ENCODE measurements at places on chromosomes 3 and 15.

DNA sequence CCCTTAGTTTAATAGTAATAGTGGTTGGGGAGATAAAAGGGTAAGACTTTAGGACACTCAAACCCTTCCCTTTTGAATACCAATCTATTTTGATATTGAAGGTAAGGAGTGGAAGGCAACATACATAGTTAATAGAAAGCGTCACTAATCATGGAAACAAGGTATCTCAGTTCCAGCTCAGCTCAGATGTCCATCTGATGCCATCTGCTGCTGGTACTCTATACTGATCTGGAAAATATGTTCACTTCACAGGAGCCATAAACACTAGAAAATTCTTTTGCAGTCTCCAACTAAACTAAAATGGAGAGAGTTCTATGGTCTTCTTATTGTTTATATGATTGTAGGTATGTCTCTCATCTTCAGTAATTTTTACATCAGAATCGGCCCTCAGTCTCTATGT lies 1777.1 kb downstream of the OTOL1 start:
- no peak for DNase-seq

DNA sequence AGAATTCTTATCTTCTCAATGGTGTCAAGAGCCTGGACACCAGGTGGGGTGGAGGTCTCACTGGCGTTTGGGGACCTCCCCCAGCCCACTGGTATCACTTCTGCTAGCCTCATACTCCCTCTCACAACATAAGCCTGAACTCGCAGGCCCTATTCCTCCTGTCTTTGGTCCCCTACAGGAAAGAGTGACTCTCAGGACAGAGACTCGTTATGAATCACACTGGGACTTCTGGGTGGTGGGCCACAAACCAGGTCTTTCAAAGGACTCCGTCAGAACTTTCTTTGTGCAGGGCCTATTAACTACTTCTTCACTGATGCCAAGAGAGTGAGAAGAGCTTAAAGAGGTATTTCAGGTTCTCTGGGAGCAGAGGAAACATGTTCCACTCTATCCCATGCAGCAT lies 100.4 kb downstream of the WDR76 start:
- no peak for DNase-seq

- DNase-seq: no peak
These were observed 84.1 kb downstream of the AKAP13 start for GRCh38 chr15:85464471-85464870.

GRCh38 chr3:177828208-177828565 lies 630.9 kb upstream of the TBL1XR1 start:
- no peak for DNase-seq

GRCh38 chr3:32952369-32953077 lies 1.1 kb downstream of the CCR4 start:
- DNase-seq: no peak

- no peak for DNase-seq
These were observed 8.6 kb downstream of the LPCAT4 start for GRCh38 chr15:34358367-34358766.

DNA sequence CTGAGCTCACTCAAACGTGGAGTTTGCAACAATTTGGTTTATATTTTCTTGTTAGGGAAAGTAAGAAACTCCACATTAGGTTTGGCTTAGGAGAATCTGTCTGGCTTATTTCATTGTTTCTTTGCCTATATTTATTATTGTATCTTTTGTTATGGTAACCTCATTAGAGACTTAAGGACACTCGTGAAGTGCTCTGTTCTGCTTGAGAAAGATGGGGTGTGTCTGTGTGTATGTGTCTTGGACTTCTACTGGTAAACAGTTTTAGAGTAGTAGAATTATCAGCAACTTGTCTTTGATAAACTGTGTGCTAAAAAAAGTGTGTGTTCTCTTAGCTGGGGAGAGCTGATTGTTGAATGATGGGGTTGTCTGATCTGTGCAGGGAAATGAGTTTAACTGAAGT lies 306.5 kb downstream of the RBMS3 start:
- DNase-seq: no peak

DNA sequence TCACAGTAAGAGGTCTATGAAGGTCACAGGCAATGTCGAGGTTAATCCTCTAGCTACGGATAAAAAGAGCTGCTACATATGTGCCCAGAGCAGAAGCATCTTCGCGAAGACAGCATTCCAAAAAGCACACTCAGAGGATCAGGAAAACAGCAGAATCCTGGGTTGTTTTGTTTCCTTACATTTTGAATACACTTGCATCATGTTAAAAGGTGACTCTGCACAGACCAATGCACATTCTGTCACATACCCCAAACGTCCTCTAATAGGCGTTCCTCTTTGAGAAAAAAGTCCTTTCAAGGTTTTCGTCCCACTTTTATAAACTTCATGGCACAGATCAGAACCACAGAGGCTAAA lies 52.7 kb downstream of the VGLL4 start:
- no peak for DNase-seq

- no peak for DNase-seq
These were observed 40.8 kb downstream of the CSNK1G1 start for GRCh38 chr15:64315216-64315615.

DNA sequence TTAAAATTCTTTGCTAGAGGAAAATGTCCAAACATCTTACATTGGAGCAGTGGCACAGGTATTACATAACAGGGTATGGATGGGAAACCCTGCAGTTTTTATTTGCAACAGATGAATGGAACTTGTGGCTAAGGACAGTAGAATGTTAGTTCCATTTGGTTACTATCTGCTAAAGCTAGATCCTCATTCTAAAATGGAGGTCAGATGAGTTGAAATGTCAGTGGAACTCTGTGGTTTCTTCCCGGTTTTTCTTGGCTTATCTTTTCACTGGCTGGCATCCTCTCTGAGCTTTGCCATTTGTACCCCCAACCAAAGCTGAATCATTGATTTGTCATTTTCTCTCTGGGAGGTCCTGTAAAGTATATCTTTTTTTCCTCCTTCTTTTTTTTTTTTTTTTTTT lies 68.9 kb downstream of the ARMC8 start:
- DNase-seq: no peak

DNA sequence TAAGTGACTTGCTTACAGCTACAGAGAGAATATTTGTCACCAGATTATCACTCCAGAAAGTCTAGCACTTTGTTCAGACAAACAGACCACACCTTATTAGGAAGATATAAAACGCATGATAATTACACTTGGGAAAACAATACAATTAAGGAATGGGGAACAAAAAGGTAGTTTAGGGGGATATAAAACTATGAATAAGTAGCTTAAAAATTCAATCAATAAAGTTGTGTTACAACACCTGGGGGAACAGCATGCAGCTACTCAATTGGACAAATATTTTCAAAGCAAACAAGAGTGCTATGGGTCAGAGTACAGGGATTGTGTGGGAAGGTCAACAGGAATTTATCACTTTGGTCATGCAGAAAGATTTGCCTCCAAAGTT lies 15.1 kb downstream of the CLDN1 start:
- DNase-seq: no peak

DNA sequence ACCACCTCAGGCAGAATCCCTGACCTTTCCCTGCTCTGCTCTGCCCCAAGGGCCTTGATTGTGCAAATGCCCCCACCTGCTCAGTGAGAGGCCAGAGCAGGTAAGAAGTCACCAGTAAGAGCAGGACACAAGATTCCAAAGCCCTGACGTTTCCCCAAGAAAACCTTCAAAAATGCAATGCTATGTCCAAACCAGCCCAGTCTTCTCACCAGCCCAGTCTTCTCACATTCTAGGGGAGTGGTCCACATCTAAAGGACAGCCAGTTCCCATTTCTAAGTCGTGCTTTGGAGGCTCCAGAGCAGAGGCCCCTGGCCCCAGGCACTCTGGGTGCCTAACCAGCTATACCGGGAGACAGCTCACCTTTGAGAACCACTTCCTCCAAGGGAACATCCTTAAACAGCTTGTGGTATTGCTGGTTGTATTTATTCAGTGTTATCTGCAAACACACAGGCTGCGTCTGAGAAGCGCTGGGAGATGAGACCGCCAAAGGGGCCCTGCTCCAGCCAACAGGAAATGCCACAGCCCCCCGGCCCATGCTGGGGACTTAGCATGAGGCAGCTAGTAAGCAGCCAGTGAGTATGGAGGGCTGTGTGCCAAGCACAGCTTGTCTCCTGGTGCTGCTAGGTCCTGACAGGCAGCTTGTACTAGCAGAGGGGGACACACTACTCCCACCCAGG lies 29.3 kb downstream of the GRAMD2A start:
- DNase-seq: no peak

DNA sequence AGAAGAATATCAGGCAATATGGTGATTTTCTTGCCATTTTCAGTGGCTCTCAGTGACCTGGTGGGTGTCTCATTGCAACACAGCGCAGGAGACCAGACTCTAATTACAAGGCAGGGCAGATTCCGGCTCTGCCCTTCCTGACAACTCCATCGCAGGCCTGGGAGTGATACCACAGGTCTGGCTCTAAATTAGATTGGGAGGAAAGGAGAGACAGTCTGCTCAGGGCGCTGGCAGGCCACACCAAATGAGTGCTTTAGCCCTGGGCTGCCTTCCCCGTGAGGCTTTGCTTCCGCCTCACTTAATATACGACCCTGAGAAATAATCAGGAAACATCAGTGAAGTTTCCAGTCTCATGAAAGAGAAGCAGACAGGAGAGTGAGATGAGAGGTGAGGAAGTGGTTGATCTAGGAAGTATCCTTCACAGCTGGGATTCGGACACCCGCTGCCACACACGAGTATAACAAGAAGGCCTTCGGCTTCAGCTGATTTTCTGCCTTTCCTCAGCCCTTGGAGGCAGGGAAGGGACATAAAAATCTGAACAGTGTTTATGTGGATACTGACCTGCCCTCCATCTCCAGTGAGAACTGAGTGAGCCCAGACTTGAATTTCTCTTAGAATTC lies 73.7 kb upstream of the PROK2 start:
- no peak for DNase-seq
